Right lung (tissue), 10 donors: ENCODE measurements at places on chromosomes 13 and 19.

DNA sequence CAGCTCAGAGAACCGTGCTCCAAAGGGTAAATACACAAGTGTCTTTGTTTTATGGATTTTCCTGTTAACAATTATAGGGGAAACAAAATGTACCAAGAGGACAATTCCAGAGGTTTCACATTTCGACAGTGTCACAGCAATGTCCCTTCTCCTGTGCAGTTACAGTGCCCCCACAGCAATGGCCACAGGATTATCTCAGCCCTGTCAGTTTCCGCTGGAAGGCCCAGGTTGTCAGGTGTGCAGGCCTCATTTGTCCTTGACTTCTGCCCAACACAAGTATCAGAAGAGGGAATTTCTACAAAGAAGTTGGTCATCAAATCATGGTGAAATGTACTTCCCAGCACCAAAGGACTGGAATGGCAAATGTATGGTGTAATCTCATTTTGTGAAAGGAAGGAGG is 11.2 kb upstream of the N4BP2L2 start:
- DNase-seq, result no peak

GRCh38 chr19:51607077-51607476 is 23.1 kb downstream of the SIGLEC5 start:
- DNase-seq, result no peak

DNA sequence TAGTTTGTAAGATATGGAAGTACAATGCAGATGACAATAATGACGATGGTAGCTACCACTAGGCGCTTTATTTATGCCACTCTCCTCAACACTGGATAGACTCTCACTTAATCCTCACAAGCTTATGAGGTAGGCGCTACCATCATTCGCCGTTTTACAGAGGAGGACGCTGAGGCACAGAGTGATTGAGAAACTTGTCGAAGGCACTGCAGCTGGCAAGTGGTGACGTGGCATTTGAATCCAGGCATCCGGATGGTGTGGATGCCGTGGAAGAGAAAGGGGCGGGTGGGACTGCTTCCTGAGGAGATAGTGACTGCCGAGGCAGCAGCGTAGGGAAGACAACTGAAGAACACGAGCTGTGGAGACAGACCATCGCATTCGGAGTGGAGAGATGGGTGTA is 1.3 kb upstream of the RPS9 start:
- no peak for DNase-seq

DNA sequence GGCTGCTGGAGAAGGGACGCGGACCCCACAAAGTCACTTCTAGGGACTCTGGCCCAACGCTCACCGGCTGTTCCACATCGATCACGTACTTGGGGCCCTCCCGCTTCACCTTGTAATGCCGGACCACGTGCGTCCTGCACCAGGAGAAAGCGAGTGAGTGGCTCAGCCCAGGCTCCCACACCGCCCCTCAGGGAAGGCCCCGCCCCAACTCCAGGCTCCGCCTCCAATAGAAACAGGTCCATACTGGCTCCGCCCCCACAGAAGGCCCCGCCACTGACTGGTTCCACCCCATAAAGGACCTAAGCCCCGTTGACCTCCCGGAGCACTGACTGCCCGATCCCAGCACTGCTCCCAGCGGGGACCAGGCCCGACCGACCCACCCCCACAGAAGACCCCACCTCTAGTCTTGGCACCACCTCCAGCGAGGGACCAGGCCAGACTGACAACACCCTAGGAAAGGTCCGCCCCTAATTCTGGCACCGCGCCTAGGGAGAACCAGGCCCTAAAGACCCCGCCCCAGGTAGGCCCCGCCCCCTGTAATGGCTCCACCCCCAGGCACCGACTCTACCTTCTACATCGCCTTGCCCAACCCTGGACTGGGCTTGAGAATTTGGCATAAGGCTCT is 11.3 kb downstream of the STAP2 start:
- DNase-seq, result peak; percentile 47

- DNase-seq, result no peak
Measured at GRCh38 chr13:44368599-44369368, 4.8 kb upstream of the SERP2 start.

DNA sequence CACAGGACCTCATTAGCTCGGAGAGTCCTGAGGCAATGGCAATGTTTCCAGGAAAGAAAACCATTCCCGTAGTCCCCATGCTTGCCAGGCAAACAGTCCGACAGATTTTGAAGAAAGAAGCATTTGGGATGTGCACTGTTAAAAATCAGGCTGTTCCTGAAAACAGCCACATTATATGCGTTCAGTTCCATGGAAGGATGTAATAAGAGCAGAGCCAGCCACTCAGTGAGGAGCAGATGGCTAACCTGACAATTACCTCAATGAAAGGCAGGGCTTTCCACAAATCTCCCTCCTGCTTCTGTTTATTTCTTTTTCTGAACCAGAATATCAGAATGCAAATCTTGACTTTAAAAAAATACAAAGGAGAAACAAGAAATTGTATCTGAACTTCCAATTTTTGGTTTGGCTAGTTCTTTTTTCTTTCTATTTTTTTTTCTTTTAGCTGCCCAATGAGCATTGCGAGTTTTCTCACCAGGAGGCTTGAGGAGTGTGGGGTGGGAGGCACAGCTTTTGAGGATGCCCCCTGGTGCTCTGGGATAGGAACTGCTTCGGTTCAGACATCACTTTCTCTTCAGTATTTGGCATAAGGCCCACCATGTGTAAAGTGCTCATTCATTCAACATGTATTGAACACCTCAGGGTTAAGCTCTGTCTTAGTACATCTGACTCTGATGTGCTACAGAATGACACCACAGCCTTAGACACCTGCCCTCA is 124.2 kb downstream of the TBC1D4 start:
- DNase-seq, result no peak

GRCh38 chr19:6288737-6289136 is 9.0 kb upstream of the MLLT1 start:
- DNase-seq, result no peak

DNA sequence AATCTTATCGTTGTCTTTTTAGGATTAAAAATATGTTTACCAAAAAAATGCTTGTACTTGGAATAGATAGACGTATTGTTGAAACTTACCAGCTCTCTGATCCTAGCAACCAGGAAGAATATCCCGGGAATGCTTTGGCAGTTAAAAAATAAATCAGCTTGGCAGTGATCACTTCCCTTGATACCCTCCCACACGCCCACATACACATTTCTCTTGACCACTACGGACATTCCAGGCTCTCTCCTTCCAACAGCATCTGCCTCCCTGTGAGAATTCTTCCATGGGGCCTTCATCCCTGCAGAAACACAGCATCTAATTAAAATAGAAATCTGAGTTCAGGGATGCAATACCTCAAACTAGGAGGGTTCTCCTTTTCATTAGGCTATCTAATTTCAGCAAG is 57.9 kb downstream of the THSD1 start:
- DNase-seq, result no peak

DNA sequence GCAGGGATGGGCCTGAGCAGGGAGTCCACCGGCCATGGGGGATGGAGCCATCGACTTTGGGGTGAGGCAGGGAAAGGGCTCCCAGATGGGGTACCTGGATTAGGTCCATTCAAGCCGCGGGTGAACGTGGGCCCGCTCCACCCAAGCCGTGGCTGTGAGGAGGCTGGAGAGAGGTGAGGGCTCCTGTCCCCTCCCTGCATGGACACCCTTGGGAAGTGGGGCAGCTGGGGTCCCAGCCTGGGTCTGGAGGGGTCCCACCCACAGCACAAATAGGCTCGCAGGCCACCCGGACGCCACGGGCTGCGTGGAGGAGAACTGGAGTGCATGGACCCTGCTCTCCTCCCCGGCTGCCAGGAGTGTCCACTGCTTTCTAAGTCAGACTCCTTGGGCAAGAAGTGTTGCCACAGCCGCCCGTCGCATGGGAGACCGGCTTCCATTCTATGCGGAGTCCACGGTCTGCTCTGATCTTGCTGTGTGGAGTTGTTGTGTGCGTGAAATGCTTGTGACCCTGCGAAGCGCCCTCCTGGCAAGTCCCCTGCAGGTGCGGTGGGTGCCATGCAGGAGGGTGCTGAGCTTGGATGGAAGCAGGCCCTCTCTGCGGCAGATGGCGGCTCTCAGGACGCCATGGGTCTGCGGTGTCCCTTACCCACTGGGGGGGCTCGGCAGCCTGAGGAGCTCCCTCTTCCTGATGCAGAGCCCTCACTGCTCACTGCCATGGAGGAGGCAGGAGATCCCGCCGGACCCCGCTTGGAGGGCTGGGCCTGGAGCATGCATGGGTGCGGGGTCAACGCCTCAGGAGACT is 2.0 kb downstream of the DAZAP1 start:
- DNase-seq, result no peak

DNA sequence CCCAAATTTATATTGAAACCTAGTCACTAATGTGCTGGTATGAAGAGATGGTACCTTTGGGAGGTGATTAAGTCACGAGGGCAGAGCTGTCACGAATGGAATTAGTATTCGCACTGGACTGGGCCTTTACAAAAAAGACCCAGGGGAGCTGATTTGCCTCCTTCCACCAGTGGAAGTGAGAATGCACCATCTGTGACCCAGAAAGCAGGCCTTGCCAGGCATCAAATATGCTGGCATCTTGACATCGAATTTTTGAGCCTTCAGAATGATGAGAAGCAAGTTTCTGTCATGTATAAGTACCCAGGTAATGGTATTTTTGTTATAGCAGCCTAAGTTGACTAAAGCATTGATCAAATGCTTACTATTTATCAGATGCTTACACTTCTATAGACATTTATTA is 373.6 kb downstream of the FGF14 start:
- DNase-seq, result no peak

DNA sequence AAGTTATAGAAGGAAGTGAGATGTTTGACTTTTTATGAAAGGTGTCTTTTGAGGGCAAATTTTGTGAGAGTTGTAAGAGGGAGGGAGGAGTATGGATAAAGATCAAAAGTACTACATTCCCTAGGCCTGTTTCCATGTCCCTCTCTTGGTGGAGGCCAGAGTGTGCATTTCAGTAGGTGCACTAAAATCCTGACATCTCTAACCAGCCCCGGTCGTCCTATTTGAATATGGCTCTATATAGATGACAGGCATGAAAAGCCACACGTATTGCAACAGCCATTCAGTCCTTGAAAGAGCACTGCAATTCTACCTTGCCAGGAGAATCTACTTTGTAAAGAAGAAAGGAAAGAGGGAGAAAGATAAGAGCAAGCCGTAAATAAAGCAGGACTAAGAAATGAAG is 510.1 kb downstream of the IRS2 start:
- DNase-seq, result no peak

DNA sequence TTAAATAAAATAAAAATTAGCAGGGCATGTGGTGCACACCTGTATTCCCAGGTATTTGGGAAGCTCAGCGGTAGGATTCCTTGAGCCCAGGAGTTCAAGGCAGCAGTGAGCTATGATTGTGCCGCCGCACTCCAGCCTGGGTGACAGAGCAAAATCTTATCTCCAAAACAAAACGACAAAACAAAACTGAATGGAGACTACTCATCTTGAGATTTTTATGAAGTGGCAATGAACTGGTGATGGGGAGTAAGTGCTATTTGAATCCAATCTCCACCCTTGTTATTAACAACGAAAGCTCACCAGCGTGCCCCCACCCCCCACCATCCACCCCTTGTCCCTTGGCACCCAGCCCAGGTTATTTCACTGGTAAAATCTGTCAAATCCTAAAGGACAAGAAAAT is 45.2 kb upstream of the URI1 start:
- no peak for DNase-seq

DNA sequence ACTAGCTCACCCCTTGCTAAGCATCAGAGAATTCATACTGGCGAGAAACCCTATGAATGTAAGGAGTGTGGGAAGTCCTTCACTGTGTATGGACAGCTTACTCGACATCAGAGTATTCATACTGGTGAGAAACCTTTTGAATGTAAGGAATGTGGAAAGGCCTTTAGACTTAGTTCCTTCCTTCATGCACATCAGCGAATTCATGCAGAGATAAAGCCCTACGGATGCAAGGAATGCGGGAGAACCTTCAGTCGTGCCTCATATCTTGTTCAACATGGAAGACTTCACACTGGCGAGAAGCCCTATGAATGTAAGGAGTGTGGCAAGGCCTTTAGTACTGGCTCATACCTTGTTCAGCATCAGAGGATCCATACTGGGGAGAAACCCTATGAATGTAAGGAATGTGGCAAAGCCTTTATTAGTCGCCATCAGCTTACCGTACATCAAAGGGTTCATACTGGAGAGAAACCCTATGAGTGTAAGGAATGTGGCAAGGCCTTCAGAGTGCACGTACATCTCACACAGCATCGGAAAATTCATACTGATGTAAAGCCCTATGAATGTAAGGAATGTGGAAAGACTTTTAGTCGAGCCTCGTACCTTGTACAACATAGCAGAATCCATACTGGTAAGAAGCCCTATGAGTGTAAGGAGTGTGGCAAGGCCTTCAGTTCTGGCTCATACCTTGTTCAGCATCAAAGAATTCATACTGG is 17.3 kb downstream of the ZNF30 start:
- DNase-seq, result no peak

DNA sequence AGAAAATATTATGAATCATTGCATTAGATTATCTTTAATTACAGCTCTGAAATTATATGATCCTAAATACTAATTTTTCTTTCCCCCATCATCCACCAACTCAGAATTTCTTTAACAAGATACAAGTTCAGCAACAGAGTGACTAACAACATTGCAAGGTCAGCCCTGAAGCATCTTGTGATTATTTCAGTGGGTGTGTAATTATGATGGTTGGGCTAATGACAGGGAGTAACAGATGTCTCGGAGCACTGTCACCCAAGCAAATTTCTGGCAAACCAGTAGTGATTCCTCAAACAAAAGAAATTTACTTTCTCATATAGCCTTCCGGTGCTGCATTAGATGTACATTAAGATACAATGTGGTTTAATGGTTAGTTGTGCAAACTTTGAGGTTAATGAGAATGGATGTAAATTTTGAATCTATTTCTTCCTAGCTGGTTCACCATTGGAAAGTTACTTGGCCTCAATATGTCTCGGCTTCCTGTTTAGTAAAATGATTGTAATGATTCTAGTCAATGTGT is 238.9 kb downstream of the ITGBL1 start:
- no peak for DNase-seq

GRCh38 chr19:38662537-38663155 is 15.2 kb downstream of the ACTN4 start:
- DNase-seq, result no peak

GRCh38 chr13:107480130-107480529 is 735.2 kb downstream of the LIG4 start:
- DNase-seq, result no peak

DNA sequence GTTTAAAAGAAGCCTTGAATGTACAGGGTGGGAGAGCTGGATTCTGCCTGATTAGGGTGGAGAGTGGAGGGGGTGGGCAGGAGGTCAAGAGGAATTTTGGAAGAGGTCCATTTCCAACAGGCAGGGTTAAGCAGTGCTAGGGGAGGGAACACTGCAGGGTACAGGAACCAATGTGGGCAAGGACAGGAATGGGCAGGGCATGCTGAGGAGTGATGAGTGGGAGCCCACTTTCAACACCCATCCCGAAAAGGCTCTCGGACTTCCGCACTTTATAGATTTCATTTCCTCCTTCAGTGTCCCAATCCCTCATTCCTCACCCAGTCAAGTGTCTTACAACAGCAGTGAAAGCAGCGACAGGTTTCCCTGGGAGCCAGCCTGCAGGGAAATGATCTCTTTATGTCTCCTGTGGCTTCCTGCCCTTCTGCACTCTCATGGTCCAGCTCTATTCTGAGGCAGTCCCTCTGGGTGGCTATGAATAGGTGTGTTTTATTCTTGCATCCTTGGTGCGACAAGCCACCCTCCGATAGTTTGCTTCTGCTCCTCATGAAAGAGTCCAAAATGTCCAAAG is 50.5 kb upstream of the ZNF507 start:
- no peak for DNase-seq
